Activated CD8-positive, alpha-beta T cell treated with anti-CD3 and anti-CD28 coated beads, Interleukin-2, amount 10 ng/mL, durations not matched to agents 7 days and 5 days (primary cell): ENCODE measurements at places on chromosomes 6 and 20.

DNA sequence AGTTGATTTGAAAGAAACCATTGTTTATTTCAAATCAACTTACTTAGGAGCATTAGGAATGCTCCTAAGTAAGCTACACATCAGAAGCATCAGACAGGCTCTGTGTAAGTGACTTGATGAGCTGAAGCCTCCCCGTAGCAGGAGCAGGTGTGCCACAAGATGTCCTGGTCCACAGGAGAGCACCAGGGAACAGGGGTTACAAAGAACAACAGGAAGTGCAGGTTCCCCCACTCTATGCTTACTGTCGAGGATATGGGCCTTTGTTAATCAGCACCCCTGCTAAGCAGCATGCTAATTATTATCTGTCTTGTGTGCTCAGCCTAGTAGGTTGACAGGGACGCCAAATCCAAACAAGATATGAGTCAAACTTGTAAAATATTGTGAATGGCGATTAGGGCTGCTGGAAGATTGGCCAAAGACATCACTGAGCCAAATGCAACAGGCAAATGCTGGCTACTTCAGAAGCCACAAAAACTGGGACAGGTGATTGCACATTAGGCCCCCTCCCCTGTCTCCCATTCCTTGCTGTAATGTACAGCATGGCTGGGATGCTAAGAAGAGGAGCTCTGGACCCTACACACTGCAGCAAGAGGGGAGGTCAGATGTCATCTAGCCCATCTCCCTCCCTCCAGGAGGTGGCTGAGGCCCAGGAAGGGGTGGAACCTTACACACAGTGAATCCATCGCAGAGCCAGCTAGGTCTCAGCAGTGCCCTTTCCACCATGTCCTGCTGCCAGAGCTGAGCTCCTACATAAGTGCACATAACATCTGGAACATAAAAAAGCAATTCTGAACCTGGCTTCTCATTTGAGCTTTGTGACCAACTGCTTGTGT, 939 bp downstream of the TGM3 start:
- no peak for DNase-seq

DNA sequence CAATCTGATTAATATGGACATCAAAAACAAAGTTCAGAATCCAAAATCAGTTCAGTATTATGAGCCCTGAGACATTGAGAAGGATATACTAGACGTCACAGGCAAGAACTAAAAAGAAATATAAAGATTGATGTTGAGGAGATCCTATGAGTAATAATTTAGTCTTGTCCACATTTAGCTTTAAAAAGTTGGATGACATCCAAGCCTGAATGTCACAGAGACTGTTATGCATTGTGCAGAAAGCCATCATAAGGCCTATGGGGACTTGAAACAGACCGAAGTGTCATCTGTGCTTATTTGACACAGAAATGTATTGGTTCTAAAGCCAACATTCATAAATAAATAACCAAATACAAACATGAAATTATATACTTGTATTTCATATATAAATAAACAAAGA, 581.8 kb upstream of the MMS22L start:
- DNase-seq = no peak

GRCh38 chr20:39873286-39873685, 815.8 kb downstream of the MAFB start:
- no peak for DNase-seq

- DNase-seq = no peak
These were observed 478.3 kb downstream of the FRK start for GRCh38 chr6:115582386-115582785.

GRCh38 chr6:166949528-166950442, 6.6 kb downstream of the RNASET2 start:
- no peak for DNase-seq

DNA sequence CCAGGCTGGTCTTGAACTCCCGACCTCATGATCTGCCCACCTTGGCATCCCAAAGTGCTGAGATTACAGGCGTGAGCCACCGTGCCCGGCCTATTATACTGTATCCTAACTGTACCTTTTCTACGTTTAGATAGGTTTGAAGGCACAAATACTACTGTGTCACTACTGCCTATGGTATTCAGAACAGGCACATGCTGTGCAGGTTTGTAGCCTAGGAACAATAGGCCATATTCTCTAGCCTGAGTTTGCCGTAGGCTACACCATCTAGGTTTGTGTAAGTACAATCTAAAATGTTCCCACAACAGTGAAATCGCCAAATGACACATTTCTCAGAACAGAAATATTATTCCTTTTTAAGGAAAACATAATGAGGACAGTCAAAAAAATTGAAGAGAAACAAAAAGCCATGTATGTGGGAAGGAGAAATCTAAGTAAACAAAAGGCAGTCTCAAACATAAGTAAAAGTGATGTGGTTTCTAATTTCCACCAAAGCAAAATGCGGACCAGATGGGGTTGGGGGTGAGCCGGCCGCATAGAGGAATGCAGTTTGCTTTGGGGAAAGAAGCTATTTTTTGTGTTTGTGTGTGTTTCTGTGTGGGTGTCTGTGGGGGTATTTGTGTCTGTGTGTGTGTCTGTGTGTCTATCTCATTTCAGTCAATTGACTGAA, 192.6 kb upstream of the SALL4 start:
- no peak for DNase-seq

GRCh38 chr6:57033228-57033627, 13.3 kb upstream of the KIAA1586 start:
- DNase-seq = no peak

DNA sequence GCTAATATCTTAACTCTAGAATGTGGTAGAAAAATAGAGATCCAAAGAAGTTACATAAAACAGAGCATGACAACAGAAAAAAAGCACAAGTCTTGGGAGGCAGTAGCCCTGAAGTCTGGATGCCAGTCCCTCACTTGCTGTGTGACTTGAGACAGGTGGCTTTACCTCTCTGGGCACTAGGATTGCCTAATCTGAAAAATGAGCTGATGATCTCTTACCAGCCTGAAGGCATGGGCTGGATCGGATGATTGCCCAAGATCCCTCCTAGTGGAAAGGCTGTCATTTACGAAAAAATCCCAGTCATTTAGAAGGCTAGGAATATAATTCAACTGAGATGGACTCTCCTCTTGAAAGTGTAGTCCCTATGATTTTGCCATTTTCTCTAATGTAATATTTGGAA, 10.9 kb upstream of the GCM1 start:
- DNase-seq = no peak

DNA sequence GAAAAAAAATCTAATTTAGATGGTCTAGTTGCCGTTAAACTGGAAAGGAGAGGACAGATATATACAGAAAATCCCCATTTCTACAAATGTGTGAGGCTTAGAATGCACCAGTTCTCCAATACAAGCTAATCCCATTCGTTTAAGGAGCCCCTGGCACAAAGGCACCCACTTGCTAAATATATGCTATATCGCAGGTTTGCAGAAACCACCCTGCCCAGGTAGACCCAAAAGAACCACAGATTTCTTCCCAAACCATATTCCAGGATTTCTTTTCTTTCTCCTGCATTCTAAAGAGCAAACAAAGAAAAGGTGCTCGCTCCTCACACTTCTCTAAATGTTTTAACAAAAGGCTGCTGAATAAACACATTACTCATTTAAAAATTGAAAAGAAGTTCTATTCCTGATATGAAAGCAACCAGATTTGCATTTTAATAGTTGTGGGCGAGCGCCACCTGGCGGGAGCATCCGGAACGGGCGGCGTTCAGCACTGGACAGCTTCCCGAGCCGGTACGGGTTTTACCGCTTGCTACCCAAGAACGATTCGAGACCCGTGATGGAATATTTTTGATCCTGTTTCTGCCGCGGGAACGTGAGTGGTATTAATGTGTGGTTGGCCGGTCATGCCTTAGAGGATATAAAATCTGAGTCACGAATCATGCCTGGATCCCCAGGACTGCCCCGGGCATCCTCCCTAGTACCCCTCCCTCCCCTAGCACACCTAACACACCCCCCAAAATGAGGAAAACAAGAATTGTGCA, 2.1 kb downstream of the PTPRT start:
- DNase-seq = peak; percentile 78

DNA sequence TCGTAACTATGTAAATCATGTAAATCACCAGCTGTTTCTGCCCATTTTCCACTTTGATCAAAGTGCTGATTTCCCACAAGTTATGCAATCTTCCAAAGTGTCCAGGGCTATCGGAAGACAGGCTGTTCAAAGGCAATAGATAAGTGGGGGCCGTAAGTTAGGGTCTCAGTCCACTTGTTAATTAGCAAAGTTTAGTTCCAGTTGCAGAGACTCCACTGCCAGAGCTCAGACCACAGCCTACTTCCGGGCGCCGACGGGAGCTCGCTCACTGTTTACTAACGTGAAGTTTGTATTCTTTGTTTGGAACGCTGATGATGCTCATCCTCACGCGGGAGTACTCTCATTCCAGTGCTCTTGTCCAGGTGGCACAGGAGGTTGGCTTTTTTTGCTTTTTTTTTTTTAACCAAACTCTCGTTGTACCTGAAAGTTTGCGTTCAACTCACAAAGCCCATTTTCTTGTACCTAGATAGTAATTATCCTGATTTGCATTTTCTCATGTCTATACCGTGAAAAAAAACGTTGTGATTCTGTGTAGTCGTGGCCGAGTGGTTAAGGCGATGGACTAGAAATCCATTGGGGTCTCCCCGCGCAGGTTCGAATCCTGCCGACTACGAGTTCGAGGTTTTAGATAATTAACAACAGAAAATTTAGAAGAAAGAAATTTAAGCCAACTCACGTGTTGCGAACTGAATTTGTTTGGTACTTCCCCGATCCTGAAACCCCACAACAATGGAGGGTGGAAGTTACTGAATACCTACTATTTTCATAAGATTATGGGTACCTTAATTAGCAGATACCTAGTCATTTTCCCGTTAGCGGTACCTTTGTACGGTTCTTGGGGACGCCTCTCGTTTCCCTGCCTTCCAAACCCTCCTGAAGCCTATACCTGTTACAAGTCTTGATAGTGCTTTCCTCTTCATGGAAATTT, 29.9 kb upstream of the ZNF184 start:
- DNase-seq = peak; percentile 80

GRCh38 chr20:11379257-11380011, 538.3 kb upstream of the BTBD3 start:
- DNase-seq = no peak

DNA sequence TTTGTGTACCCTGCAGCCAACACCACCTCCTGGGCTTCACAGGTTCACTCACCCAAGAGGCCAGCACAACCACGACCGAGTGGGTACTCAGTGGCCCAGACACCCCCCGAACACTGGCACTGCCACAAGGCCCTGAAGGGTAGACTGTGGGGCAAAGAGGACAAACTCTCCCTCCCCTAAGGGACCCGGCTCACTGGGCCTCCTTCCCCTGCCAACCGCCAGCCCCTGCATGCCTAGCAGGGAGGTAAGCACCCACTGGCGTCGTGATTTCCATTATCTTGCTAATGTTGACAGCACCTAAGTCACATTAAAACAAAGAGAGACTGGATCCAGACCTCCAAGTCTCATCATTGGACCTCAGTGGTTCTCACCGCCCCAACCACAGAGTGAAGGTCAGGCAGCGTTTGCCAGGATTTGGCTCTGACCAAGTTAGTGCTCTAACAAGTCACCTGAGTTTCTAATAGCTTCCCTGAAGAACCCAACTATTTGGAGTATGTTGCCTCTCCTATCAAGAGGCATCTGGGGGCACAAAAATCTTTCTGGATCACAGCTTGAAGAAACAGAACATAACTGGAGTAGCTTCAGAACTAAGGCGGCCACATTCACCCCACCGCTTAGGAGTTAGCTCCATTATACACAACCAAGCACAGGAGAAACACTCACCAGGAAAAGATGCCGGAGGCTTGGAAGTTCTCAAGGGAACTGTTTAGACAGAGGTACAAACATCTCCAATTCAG, 14.0 kb upstream of the APMAP start:
- no peak for DNase-seq

DNA sequence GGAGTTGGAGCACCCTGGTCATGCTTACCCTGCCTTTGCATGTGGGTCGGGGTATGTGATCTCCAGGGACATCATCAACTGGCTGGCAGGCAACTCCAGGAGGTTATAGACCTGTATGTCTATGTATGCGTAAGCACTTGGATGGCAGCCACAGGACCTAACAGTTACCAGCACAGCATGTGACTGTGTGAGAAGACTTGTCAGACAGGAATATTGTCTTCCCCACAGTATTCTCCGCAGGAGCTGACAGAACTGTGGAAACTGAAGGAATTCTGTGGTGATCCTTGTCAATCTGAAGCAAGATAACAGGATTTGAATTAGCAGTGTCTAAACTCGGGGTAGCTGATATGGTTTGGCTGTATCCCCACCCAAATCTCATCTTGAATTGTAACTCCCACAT, 59.2 kb downstream of the TMEM244 start:
- DNase-seq = no peak

- no peak for DNase-seq
These were observed 32.5 kb downstream of the POFUT1 start for GRCh38 chr20:32240205-32240604.

DNA sequence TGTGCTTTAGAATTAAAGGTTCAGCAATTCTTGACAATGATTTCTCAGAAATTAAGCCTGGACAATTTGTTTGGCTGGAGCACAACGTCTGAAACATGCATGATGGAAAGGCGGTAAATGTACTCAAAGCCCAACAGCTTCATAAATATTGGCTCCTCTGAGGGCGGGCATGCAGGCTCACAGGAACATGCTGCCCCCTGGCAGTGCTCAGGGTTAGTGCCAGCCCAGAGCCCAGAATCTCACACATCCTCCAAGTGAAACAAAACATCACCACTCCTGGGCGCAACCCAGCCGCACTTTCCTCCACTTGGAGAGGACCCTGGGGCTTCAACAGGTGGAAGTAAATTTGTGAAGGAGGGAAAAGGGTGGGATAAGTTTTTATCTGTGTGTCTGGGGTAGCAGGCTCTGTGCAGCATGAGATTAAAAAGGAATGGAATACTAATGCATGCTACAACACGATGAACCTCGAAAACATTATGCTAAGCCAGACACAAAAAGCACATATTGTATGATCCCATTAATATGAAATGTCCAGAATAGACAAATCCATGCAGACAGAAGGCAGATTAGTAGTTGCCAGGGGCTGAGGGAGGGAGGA, 54.1 kb upstream of the PTPRT start:
- DNase-seq = no peak

DNA sequence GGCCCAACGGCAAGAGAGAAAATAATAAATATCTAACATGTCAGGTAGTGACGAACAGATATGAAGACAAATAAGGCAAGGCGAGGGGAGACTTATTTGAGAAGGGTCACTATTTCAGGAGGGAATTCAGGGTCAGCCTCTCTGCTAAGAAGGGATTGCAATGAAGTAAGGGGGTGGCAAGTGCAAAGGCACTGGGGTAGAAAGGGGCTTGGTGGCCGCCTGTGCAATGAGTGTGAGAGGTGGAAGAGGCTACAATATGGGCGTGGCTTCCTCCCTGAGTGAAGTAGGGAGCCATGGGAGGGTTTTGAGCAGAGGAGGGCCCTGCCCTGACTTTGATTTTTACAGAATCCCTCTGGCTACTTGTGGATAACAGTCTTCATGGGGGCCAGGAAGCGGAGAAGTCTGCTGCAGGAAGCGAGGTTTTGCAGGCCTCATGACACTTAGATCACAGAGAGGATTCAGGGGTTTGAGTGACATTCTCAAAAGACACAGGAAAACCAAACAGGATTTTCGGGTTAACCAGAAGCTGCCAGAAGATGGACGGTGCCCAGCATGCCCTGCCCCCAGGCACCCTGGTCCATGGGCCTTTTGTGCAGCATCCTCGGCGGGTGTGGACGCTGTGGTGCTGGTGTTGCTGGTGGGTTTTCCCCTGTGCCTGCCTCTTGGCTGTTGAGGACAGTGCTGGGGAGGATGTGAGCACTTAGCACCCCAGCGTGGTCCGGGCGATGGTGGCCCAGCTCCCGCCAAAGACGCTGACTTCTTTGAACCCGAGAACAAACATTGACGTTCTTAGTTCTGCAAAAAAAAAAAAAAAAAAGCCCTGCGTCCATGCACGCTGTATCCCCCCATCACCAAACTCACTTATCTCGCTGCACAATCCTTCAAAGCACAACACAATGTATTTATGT, 124.2 kb upstream of the PTPN1 start:
- peak; percentile 86 for DNase-seq

GRCh38 chr6:166554316-166554715, 32.2 kb downstream of the RAMACL start:
- DNase-seq = no peak
